Stimulated activated CD4-positive, alpha-beta T cell treated with anti-CD3 and anti-CD28 coated beads, Interleukin-1b, Interleukin-23, amount 100 ng/mL, for 1 hour (primary cell): ENCODE measurements at places on chromosomes 5 and 9.

DNA sequence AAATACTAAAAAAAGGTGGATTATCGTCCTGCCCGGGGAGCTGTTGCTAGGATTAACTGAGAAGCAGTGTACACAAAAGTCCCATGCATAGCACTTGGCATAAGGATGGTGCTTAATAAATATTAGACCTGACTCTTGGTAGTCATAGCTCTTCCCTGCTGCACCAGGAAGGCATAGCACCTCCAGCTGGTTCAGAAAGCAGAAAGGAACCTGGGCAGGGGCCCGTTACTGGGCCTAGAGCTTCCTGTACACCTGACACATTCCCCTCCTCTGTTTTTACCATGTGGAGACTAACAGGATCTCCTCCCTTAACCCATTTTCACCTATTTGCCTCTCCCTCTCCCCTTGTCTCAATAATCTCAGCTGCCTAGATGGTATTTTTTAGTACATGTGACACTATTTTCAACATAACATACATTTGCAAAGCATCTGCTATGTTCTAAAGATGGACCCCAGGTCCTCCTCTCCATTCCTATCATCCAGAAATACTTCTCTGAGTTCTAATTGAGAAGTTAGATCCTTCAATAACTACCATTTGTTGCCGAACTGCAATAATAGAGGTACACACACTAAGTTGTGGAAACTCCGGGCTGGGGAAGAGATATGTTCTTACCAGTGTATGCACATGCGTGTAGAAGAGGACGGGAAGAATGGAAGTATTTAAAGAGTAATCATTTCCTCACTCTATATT lies 3.2 kb upstream of the ANP32B start:
- DNase-seq, result no peak

DNA sequence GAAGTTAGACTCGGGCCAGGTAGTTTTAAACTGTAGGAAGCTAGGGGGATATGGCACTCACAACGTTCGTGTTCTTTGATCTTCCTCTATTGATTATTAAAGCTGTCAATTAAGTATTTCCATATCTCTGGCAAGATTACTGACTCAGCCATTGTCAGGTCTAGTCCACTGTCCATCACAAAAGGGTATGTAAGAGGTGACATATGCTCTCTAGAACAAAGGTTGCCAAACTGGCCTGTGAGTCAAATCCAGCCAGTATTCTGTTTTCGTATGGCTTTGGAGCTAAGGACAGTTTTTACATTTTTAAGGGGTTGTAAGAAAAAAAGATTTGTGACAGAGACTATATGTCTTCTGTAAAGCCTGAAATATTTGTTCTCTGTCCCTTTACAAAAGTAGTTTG lies 44.2 kb downstream of the FAXDC2 start:
- DNase-seq, result no peak

DNA sequence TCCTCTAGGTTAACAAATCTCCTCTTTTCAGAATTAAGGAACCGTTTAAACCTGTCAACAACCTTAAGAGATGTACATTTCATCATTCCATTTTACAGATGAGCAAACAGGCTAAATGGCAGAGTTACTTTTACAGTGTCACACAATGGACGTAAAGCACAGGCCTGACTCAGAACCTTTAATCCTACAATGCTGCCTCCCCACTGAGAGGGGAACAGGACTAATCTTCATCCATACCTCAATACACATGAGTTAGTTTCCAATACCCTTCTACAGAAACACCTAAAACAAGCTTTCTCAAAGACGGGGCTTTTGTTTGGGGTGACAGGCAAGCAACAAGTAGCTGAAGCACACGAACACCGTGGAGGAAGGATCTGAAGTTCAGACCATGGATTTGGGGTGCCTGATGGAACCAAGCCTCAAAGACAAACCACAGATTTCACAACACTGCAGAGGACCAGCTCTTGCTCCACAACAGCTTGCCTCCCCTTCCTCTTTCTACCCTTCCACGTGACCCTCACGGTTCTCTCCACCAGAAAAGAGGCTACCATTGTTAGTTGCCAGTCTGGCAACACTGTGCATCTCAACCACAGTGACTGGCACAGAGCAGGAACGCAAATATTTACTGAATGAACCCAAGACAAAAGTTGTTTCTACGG lies 1.8 kb downstream of the RNF130 start:
- no peak for DNase-seq

GRCh38 chr5:100841358-100842076 lies 61.6 kb downstream of the ST8SIA4 start:
- no peak for DNase-seq

- no peak for DNase-seq
Observed at GRCh38 chr9:126703002-126703865, 89.5 kb downstream of the LMX1B start.

GRCh38 chr9:81717747-81718077 lies 28.4 kb upstream of the TLE1 start:
- no peak for DNase-seq

DNA sequence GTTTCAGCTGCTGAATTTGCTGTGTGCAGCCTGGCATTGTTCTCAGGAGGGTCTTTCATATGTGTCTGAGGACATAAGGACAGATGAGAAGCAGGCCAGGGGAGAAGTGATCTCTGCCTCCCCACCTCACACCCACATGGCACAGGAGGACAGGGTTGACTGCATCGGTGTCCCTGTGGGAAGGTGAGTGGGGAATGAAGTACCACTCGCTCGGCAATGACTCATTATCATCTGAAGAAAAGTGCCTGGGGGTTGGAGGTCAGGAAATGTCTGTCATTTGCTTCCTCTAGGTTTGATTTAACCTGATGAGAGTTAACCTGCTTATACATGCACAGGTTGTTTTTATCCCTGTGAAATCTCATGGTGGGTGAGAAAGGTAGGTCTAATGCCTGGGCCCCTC lies 195.0 kb downstream of the GADD45G start:
- DNase-seq, result no peak

- no peak for DNase-seq
Observed at GRCh38 chr9:111648066-111648465, 13.3 kb upstream of the GNG10 start.

DNA sequence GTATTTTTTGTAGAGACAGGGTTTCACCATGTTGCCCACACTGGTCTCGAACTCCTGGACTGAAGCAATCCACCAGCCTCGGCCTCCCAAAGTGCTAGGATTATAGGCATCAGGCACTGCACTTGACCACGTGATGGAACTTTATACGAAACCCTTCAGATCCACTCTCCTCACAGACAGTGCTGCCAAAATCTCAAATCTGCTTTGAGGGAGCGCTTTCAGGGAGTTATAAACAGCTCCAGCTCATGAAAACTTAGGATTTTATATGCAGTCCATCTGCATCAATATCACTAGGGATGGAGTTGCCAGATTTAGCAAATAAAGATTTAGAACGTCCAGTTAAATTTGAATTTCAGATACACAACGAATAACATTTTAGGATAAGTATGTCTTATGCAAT lies 25.0 kb upstream of the MYO10 start:
- no peak for DNase-seq

DNA sequence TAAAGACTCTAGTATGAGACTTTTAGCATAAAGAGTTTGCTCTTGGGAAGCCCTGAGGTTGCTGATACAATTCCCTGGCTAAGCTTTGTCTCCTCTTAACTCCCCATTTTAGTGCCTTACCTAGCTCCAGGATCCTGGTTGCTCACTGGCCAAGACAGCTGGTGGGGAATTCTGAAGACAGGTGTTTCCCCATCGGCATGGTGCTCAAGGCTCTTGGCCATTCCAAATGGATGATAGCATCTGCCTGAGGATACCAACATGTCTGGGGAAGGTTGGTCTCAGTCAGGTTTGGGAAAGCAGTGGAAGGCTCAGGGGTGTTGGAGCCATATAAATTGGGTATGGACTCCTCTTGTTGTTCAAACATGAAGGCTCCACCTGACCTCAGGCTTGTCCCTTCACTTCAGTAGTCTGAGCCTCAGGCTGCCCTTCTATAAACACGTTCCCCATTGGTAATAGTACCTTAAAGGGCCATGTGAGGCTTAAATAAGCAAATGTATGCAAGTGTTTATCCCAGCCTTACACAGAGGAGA lies 44.5 kb upstream of the CXCL14 start:
- no peak for DNase-seq

DNA sequence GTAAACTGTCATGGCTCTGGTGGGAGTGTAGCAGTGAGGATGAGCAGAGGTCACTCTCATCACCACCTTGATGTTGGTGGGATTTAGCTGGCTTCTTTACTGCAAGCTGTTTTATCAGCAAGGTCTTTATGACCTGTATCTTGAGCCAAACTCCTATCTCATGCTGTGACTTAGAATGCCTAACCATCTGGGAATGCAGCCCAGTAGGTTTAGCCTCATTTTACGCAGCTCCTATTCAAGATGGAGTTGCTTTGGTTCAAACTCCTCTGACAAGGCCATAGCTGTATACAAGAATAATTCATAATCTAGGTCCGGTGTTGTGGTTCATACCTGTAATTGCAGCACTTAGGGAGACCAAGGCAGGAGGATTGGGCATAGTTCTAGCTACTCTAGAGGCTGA lies 85.1 kb downstream of the ARRDC3 start:
- no peak for DNase-seq

- no peak for DNase-seq
Observed at GRCh38 chr9:72948575-72949243, 4.1 kb downstream of the ALDH1A1 start.

DNA sequence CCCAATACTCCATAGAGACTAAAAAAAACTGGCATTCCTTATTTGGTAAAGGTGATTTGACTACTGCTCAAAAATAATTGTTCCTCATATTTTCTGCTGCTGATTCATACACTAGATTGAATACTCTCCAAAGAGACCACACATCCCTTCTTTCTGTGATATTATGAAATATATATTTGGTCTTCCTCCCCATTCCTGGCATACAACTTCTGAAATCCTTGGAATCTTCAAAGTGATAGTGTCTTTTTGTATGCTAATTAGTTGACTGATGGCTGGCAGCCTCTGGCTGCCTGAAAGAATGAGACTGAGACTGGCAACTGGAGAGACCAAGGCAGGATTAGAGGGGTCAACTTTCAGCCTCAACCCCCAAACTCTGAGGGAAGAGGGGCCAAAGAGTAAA lies 348.0 kb upstream of the RFX3 start:
- no peak for DNase-seq

DNA sequence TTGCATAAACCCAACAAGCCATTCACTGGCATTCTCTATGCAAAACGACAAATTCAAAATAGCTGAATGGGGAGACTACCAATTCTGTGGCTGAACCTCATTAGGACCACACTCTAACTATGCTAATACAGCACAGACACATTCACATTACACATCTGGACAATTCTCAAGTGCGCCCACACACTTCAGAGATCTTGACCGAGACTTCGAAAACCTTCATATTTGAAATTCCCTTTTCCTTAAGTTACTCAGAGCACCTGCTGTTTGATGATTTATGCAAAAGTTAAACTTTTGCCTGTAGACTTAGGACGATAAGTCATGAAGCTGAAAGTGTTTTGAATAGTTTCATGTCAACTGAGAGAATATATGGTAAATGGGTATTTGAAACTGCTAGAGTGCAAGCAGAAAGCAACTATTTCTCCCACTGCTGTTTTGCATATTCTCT lies 111.9 kb downstream of the FBN2 start:
- DNase-seq, result no peak

DNA sequence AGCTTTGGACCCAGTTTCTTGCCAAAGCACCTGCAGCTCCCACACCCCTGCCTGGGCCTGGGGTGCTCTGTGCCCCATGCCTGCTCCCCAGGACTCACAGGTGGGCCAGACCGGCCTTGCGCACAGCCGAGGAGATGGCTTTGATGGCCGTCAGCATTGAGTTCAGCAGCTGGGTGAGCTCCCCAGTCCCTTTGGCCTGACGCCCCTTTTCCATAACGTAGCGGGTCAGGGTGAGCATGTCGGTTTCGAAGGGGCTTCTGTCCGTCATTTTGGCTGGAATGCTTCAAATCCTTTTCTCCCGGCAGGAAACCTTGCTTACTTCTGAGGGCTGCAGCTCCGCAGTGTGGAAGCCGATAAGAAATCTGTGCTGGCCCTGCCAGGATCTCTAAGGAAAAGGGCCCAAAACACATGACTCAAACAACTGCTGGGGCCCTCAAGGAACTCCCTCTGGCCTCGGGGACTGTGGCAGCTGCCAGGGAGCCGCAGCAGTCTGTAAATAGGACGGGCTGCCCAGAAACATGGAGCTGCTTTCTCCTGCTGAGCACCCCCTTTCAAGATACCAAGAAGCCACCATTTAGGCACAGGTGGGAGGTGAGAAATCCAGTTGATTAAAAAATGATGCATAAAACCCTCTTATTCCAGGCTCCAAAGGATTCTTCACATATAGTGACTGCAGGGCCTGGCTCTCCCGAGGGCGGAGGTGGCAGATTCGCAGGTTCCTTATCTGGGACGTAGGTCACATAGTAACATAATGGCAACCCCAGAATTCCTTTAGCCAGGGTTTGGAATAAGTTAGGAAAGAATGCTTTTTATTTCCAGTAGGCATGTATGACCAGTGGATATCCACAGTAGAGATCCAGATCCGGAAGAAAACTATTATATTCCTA lies at the start of gene FBP2:
TSS of gene FBP2 (minus strand) at position 366 of the 887 bp plus-strand sequence. CDS start at position 268, 98 bp downstream.
- no peak for DNase-seq

DNA sequence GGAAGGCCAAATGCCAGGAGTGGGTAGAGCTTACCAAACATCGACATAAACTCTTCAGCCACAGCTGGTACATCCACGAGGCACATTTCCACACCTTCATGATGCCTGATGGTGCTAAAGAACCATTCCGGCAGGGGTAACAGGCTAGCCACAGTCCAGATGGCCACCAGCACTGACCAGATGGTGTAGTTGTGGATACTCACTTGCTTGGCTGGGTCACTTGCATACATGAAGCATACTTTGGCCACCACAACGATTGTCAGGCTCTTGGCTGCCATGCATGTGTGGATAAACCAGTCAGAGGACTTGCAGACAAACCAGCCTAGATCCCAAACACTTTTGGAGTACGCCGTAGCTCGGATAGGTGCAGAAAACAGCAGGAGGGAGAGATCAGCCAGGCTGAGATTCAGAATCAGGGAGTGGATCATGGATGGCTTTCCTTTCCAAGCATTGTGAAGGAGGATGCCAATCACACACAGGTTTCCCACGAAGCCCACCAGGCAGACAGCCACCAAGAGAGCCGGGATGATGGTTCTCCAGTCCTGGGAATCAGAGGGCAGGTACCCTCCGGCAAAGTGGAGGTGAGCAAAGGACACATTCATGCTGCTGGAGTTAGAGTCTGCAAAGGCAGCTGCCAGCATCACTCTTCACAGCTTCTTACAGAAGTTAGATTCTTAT lies 378 bp downstream of the GPR151 start:
- DNase-seq, result no peak

DNA sequence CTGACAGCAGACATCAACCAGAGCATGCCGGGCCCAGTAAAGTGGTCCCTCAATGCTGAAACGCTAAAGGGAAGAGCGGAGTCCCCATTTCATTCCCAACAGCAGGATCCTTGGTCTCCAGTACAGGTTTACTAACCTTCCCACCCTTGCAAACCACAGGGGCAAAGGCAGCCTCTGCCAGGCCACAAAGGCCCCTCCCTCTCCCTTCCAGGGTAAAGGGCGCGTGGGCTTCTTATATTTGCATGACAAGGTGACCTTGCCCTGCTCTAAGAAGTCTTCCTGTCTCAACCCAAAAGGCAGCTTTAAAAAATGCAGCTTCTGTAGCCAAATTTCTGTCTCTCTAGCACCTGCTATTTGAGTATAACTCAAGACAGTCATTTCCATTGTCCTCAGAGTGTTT lies 131.5 kb upstream of the PTCH1 start:
- no peak for DNase-seq
